ENCODE measurements at places on chromosomes 16 and 17.

GRCh38 chr17:66040402-66040801 is 151.5 kb downstream of the CEP112 start:
- no peak for DNase-seq

- no peak for DNase-seq
Observed at GRCh38 chr16:85250609-85251223, 138.4 kb upstream of the CIBAR2 start.

DNA sequence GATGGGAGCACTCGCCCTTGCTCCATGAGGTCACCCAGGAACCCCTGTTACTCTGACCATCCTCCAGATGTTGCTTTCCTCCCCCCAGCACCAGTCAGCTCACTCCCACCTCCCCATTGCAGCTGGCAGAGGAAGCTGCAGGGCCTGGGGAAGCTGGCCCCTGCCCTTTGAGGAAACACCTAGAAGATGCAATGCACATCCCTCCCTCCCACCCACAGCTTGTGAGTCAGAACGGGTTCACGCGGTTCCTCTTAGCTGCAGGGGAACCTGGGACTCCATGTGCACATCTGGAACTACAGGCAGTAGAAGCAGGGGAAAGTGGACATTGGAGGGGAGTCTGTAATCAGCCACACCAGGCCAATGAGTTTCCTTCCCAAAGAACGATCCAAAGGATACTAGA is 96.9 kb downstream of the KATNIP start:
- no peak for DNase-seq

DNA sequence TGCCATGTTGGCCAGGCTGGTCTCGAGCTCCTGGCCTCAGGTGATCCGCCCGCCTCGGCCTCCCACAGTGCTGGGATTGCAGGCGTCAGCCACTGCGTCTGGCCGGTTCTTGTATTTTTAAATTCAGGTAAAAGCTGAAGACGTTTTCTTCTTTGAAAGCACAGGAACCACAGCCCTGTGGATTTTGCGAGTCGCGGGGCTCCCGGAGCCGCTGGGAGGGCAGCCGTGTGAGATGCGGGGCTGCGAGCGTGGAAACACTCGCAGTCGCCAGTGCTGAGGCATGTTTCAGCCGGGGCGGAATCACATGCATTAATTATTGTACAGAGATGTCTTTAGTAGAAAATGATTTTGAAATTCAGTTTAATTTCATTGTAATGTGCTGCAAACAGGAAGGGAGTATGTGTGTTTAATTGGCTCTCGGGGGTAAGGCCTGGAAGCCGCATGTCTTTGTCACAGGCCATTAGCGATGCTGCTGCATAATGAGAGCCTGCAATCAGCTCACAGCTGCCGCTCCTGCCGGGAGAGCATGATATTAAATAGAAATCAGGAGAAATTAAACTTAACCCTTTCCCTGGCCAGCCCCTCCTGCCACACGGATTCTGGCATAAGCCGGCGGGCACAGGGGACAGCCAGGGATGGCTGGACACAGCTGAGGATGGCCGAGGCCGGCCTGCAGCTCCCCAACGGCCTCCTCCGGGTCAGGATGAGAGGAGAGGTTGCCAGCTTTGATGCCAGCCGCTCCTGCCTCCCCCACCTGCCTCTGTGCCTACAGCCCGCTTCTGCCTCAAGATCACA is 35.4 kb upstream of the CDH15 start:
- no peak for DNase-seq

- DNase-seq: no peak
Observed at GRCh38 chr17:30273373-30273772, 18.4 kb downstream of the BLMH start.

DNA sequence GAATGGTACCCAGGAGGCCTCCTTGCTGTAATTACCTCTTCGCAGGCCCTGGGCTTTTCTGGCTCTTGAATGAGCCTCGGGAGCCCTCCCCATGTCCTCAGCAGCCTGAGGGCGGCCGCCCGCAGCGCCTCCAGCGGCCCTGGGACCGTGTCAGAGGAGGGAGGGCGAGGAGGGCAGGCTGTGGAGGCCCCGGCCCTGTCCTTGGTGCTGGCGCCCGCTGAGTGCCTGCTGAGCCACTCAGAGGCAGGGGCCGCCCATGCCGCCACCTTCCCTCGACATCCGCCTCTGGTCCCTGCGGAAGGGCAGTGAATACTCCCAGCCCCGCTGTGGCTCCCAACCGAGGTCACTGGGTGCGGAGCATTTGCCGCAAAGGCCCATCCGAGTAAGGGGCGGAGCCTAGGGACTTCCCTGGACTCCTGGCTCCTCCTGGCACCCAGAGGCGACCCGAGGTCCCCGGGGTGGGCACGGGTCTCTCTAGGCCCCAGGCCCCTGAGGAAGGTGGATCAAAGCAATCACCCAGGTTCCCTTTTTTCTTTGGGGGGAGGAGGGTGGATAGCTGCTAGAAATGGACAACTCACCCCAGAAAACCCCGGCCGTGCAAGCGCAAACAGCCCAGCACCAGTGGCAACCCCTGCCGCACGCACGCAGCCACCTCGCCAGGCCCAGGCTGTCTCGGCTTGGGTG is 2.8 kb downstream of the RBFOX3 start:
- DNase-seq: no peak

DNA sequence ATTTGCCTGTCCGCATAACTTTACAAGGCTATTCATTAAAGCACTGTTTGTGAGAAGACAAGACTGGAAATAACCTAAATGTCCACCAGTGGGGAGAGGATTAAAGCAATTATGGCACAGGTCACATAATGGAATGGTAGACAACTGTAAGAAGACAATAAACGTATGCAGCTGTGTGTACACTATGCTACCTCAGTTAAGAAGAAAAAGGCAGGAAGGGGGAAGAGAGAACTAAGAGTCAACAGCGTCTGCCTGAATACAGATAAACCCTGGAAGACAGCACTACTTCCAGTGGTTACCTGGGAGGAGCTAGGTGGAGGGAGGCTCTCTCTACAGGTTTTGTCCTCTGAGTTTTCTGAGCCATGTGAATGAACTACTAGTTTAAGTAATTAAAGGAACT is 15.3 kb downstream of the CREBBP start:
- no peak for DNase-seq

- DNase-seq: no peak
Observed at GRCh38 chr17:80349151-80349651, 65.8 kb upstream of the ENDOV start.

- no peak for DNase-seq
Observed at GRCh38 chr16:61900482-61900881, 135.8 kb downstream of the CDH8 start.

DNA sequence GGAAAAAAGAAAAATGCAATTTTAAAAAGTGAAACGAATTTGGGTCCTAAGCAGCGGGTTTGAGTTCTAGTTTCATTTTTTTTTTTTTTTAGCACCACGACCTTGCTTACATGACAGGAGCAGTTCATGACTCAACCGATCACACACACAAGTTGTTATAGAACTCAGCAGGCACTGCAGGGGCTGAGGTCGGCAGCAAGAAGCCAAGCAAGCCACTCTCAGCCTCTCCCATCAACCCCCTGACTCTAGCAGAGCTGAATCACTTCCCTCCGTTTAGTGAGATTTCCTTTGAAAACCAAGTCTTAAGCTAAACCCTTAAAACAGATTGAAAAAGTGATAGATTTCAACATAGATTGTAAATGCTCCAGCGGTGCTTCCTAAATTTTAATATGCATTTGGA is 520.8 kb downstream of the HAPSTR1 start:
- DNase-seq: no peak

DNA sequence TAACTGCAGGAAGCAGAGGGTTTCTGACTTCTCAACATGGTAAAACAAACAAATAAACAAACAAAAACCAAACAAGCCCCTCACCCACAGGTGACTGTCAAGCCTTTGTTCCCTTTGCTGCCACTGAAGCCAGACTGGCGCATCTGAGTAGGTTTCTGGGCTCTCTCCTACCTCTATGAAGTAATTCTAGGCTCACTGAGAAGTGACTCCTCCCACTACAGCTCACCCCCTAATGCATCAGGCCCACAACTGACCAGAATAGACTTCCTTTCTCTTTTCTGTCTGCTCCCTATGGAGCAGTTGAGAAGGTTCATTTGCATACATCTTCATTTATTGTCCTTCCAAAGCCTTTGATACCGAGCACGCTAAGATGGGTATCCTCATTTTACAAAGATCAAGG is 77.0 kb upstream of the CCL2 start:
- DNase-seq: no peak

DNA sequence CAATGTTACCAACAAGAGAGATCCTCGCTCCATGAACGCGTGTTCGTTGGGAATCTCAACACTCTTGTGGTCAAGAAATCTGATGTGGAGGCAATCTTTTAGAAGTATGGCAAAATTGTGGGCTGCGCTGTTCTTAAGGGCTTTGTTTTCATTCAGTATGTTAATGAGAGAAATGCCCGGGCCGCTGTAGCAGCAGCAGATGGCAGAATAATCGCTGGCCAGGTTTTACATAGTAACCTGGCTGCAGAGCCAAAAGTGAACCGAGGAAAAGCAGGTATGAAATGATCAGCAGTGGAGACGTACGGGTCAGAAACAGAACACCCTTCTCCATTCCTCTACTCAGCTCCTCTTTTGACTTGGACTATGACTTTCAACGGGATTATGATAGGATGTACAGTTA is 13.3 kb downstream of the SOCS1 start:
- no peak for DNase-seq

- no peak for DNase-seq
Observed at GRCh38 chr17:34869641-34870040, 91.6 kb downstream of the CCT6B start.

DNA sequence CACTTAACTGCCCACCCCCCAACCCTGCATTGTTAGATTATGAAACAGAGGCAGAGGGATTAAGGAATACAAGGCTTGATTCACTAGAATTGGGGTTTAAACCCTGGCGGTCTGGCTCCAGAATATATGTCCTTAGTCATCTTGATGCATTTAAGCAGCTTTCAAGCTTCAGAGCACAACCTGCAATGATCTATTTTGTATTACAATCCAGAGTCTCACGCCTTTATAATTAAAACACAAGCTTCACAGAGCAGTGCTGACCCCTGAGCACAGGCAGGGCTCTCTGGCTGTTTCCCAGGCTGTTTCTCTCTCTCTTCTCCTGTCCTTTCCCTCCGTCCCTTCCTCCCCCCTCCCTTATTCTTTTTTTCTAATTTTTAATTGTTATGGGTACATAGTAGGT is 209.1 kb downstream of the SPECC1 start:
- DNase-seq: no peak

DNA sequence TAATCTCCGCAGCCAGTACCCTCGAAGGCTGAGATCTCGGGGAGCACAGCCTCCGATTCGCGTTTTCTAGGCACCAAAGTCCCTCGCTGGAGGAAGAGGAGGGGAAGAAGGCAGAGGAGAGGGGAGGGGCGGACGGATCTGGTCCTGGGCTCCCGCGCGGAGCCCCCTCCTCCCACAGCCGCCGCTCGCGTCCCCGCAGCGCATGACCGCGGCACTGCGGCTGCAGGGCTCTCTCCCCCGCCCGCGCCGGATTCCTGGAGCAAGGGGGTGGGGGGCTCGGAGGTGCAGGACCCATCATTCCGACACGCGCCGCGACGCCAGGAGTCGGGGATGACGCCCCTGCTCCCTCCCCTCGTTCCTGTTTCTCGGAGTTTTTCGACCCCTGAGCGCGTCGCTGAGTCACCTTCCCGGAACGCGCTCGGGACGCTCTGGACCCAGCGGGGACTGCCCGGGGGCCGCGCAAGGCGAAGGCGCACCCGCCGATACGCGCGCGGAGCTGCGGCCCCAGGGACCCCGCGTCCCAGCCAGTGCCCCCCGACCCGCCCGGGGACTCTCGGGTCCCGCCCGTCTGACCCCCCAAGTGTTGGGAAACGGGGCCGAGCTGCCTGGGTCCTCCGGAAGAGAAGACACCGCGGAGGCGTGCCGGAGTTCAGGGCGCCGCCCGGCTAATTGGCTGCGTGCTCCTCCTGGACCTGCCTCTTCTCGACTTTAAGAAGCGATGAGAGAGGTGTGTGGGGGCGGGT is 1.4 kb upstream of the SPHK1 start:
- no peak for DNase-seq

- peak; percentile 97 for DNase-seq
Observed at GRCh38 chr17:28335201-28335958, at the start of the genes IFT20 and TNFAIP1. Gene IFT20, minus strand, starts transcription at chr17:28335472. Its CDS starts 3,487 bp downstream, at chr17:28331985. Gene TNFAIP1, plus strand, starts transcription at chr17:28335761. Its CDS starts 3,761 bp downstream, at chr17:28339522.

DNA sequence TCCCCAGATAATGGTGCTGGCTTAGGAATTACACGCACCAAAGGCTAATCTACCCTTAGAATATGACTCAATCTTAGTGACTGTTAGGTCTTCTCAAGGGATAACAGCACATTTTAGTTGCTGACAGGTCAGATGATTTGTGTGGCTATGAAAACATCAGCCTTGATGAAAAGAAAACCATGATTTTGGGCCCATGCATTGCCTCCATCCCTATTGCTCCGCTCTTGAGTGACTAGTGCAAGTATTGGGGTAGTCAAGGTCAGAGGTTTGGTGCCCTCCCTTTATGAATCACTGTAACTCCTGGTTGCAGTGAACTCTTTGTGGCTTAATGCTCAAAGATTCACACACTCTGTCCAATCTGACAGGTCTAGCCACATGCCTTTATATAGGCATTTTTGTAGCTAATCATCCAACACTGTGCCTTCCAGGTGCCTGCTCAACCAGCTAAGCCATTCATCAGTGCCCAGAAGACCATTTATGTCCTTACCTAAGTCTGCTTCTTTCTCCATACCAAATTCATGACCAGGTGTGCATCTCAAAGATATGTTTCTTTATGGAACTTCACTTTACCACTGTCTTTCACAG is 251.6 kb downstream of the KCNJ2 start:
- no peak for DNase-seq

DNA sequence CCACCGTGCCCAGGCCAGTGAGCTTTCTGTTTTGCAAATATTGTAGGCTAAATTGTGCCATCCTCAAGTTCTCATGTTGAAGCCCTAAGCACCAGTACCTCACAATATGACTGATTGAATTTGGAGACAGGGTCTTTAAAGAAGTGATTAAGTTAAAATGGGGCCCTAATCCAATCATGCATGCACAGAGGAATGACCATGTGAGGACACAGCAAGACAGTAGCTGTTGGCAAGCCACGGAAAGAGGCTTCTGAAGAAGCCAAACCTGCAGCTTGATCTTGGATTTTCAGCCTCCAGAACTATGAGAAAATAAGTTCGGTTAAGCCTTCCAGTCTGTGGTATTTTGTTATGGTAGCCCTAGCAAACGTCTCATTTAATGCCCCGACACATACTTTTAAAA is 24.9 kb downstream of the TOM1L2 start:
- DNase-seq: no peak

GRCh38 chr17:50797135-50797810 is 30.0 kb upstream of the ANKRD40CL start:
- DNase-seq: no peak

Data from activated T-helper 1 cell treated with Interleukin-2 at 50 U/mL for 16 hours (primary cell).